A549 treated with CpdA at 1 μM for 4 hours (cell line): ENCODE measurements at places on chromosomes 4 and X. TPM values are rescaled to one million over a fixed set of nuclear protein-coding genes. Genes with fewer than 3 reads are reported as not detected.

The STBD1 gene
- total RNA-seq, result 5.7 to 7.3 TPM (median 6.6 TPM) in 5 replicates

The SHISA3 gene
- not detected in 5 replicates for total RNA-seq

The TASL gene
- total RNA-seq, result not detected in 5 replicates

The FGFR3 gene
- 1.1 to 3.0 TPM (median 1.5 TPM) in 5 replicates for total RNA-seq

The PABPC1L2B gene
- not detected in 5 replicates for total RNA-seq

The CABS1 gene
- not detected in 5 replicates for total RNA-seq

The ZNF711 gene
- total RNA-seq, result 0.77 to 1.1 TPM (median 0.96 TPM) in 5 replicates

The ZBTB33 gene
- 9.1 to 13.9 TPM (median 11.4 TPM) in 5 replicates for total RNA-seq

The OTUD6A gene
- not detected in 5 replicates for total RNA-seq

The GAB1 gene
- 1.8 to 2.3 TPM (median 2.2 TPM) in 5 replicates for total RNA-seq

The PHF8 gene
- 11.9 to 13.4 TPM (median 12.5 TPM) in 5 replicates for total RNA-seq

The ATP1B4 gene
- 0.01 TPM in 1 of 5 replicates, not detected in the others for total RNA-seq

The LDB2 gene
- total RNA-seq, result not detected in 5 replicates

The SUPT20HL1 gene
- total RNA-seq, result not detected in 5 replicates

The RAB40AL gene
- total RNA-seq, result 0.09 to 0.26 TPM in 2 of 5 replicates, not detected in the others

The SERTM2 gene
- not detected in 5 replicates for total RNA-seq

The ZXDA gene
- total RNA-seq, result 1.1 to 1.7 TPM (median 1.4 TPM) in 5 replicates

The ADH1A gene
- total RNA-seq, result not detected in 5 replicates
